ENCODE measurements at places on chromosomes 1 and 21.

DNA sequence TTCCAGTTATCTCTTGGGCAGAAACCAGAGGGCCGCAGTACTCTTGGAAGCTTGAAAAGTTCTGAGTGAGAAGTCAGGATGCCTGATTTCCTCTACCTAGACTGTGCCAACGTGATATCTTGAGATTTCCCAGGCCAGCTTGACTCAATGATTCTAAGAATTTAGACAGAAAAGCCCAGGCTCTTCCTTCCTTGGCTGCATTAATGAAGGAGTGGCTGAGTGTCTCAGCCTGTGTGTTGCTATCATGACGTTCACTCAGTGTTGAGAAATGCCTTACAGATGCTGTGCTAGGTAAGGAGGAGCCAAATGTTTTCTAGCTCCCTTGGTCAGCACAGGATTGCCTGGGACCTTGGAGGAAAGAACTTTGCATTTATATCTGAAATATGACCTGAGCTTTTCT lies 454.1 kb upstream of the USP24 start:
- DNase-seq = no peak

- no peak for DNase-seq
Measured at GRCh38 chr1:108692724-108693655, 880 bp downstream of the PRPF38B start.

DNA sequence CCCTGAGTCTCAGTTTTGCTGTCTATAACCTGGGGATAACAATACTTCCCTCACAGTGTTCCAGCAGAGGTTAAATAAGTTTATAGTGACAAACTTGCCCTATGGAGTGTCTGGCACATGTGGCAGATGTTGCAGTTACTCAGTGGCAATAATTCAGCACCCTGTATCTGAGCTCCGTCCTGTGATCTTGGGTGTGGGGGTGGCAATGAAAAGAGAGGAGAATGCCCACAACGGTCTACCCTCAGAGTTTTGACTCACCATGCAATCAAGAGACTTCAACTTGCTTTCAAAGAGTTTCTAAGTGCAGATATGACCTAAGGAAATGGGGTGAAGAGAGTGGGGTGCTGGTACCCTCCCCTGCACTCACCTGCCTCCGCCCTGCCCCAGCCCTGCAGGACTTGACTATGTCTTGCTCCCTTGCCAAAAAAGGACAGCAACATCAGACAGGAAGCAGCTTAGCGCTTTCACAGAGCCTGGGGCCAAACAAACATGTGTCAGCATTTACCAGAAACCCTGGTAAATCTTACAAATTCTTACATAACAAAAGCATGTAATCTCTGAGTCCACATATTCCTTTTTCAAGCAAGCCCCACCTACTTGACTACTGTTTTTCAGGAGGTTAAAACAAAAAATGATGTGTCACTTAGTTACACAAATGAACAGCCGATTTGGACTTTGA lies 185.1 kb upstream of the CAMK1G start:
- DNase-seq = peak; percentile 83

- no peak for DNase-seq
Measured at GRCh38 chr1:209621286-209621685, 30.9 kb downstream of the LAMB3 start.

DNA sequence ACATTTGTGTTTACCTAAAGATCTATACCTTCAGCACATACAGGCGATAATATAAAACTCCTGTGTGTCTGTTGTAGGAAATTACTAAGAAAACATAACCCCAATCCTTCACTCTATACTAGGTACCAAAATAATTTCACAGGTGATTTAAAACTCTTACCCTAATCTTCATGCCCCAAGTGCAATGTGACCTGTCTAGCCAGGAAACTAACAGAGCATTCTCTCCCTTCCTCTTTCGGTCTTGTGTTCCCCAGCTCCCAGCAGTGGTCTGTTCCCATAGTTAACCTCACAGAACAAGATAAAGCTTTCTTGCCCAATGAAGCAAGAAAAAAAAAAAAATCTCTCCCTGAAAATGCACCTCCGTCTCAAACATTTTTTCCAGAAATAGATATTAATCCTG lies 493.5 kb downstream of the DPYD start:
- no peak for DNase-seq

GRCh38 chr1:10935246-10935645 lies 77.2 kb upstream of the TARDBP start:
- DNase-seq = no peak

DNA sequence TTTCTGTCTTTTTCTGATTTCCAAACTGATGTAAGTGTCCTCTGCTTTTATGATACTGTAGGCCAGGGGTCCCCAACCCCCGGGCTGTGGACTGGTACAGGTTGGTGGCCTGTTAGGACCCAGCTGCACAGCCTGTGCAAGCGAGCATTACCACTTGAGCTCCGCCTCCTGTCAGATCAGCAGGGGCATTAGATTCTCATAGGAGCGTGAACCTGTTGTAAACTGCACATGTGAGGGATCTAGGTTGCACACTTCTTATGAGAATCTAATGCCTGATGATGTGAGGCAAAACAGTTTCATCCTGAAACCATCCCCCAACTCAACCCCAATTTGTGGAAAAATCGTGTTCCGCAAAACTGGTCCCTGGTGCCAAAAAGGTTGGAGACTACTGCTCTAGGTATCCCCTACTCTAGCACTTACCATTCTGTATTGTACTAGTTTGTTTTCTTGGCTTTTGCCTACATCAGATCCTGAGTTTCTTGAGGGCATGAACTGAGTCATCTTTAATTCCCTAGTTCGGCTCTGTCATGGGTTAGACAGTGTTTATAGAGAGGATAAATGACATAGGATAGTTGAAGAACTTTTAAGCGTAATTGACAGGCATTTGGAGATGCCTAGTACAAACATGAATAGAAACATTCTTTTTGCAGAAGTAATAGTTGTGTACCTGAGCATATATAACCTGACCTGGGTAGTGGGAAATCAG lies 4.1 kb downstream of the ABCD3 start:
- no peak for DNase-seq

- no peak for DNase-seq
Measured at GRCh38 chr1:15310544-15310943, 63.5 kb downstream of the FHAD1 start.

DNA sequence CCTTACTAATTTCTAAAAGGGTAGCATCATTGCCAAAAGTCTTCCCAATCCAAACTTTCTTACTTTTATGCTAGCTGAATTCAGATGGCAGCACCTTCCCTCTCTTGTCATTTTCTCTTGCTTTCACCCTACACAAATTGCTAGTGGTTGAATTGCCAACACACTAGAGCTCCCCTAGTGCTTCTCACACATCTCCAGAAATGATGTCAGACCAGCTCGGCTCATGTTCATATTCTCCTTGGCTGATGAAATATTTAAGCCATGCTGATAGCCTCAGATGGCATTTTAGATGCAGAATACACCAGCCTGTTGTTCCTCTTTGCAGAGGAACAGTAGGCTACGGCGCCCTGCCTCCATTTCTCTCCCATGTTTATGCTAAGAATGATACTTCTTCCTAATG lies 256.9 kb downstream of the PTBP2 start:
- DNase-seq = no peak

- no peak for DNase-seq
Measured at GRCh38 chr1:56644919-56645676, at the start of gene PRKAA2. Gene PRKAA2, plus strand, starts transcription at chr1:56645314. Its CDS starts 74 bp downstream, at chr1:56645388.

DNA sequence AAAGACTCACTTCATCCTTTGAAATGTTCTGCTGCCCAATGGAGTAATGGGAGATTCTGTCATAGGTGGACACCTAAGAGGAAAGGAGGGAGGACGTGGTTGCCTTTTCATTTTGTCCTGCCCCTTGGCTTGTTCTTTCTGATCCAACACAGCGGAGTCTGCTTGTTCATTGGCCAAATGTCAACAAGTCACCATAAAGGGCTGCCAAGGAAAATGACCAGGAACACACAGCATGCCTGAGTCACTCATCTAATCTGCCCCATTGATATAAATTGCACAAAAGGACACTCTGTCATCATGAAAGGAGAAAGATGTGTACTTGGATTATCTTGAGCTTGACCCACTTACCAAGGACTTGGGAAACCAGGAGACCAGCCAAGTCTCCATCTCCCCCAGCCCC lies 422.9 kb downstream of the SETD4 start:
- no peak for DNase-seq

GRCh38 chr1:8533124-8533523 lies 215.2 kb downstream of the SLC45A1 start:
- no peak for DNase-seq

DNA sequence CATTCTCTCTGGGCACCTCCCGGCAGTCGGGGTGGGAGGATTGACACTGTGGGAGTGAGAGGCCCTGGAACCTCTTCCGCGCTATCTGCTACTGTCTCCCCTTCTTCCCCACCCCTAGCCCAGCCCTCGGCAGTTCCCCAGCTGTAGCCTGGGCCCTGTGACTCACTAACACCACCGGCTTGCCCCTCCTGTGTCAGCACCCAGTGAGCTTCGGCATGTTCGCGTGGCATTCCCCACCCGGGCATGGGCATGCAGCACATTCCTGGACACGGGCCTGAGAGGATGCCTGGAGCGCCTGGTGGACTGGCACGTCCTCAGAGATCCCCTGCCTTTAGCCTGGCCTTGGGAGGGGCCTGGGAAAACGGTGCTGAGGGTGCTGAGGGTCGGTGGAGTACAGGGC lies 1.3 kb downstream of the CDK18 start:
- no peak for DNase-seq

GRCh38 chr21:39048574-39048973 lies 134.7 kb downstream of the PSMG1 start:
- no peak for DNase-seq

- no peak for DNase-seq
Measured at GRCh38 chr1:16605532-16606505, 7.5 kb downstream of the NBPF1 start.

GRCh38 chr1:93496520-93496919 lies 48.6 kb downstream of the FNBP1L start:
- DNase-seq = no peak

- DNase-seq = no peak
Measured at GRCh38 chr1:67460676-67461500, 30.7 kb upstream of the SERBP1 start.

DNA sequence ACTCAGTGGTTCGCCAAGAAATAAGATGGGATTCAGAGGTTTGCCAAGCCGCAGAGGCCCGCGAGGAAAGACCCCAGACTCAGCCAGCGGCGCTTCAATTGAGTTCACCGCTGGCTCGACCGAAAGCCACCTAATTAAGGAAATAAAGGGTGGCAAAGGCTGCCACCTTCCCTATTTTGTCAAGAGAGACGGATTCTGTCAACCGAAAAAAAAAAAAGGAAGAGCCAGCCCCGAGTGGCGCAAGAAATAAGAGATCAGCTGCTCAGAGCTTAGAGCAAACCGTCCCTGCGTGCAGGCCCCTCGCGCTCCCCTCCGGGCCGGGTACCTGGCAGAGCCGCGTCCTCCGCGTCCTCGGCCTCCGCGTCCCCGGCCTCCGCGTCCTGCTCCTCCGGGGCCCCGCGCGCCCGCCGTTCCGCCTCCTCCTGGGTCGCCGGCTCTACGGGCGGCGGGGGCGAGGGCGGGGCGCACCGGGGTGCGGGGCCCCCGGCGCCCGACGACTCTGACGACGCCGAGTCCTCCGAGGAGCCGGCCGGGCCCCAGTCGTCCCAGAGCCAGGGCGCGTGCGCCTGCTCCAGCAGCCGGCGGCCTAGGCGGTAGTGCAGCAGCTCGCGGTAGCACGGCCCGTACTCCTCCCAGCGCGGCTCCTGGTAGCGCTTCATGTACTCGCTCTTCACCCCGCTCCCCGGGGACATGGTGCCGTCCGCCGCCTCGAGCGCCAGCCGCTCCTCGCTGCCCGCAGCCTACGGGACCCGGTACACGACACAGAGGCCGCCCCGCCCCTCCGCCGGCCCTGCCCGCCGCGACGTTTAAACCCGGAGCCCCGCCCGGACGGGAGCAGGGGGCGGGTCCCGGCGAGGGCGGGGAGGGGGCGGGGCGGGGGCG lies 832 bp downstream of the CCSAP start:
- DNase-seq = no peak

GRCh38 chr1:156232201-156232894 lies 9.6 kb upstream of the BGLAP start:
- no peak for DNase-seq

GRCh38 chr1:2505461-2505994 lies 20.9 kb downstream of the PANK4 start:
- no peak for DNase-seq

- no peak for DNase-seq
Measured at GRCh38 chr1:185570962-185571361, 163.2 kb upstream of the HMCN1 start.

- DNase-seq = no peak
Measured at GRCh38 chr1:12343823-12344487, 114.1 kb downstream of the VPS13D start.

GRCh38 chr1:7084232-7084894 lies 299.1 kb downstream of the CAMTA1 start:
- DNase-seq = no peak

- peak; percentile 10 for DNase-seq
Measured at GRCh38 chr1:47532921-47533792, 95.3 kb downstream of the FOXD2 start.

DNA sequence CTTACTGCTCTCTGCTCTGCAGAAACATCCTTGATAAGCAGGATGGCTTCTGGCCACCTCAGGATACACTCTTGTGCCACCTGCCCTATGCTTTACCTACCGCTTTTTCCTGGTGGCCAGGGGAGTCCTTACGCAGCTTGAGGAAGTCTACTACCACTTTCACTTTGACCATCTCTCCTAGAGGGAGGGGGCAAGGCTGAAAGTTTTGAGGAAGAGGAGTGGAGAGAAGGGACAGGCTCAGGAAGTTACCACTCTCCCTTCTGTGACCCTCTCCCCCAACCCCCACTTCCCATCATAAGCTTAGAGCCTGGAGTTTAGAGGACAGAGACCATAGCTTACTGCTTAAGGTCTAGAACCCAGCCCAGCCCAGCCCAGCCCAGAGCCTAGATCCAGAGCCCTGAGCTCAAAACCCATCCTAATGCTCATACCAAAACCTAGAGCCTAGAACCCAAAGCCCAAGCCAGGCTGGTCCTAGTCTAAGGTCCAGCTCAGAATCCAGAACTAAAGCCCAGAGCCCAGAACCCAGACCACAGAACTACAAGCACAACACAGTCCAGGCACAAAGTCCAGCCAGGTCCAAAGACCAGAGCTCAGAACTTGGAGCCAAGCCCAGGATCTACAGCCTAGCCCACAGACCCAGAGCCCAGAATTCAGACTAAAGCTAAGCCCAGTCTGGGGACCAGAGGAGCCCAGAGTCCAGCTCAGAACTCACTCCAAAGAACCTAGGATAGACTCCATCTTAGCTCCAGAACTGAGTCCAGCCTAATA lies 18.0 kb upstream of the MFSD2A start:
- DNase-seq = no peak

DNA sequence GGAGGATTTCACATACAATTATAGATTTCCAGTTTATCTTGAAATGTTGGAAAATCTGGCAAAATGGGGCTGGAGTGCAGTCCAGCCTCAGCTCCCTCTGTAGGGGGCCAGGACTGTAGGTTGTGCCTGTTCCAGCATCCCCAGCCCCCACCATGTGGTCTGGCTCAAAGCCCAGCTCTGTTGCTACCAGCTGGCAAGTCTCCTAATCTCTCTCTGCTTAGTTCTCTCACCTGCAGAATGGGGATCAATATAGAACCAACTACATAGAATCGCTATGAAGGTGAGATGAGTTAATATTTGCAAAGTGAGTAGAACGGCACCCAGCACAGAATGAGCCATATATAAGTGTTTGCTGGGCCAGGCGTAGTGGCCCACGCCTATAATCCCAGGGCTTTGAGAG lies 50.0 kb upstream of the TARDBP start:
- DNase-seq = no peak
